ENCODE measurements at places on chromosomes 6 and 20. TPM values are rescaled to one million over a fixed set of nuclear protein-coding genes. Genes with fewer than 3 reads are reported as not detected.

Gene SCUBE3
- 0.25 TPM for total RNA-seq

Gene MOG
- not detected for total RNA-seq

Gene FHL5
- total RNA-seq, result not detected

Gene SEMG1
- total RNA-seq, result not detected

DNA sequence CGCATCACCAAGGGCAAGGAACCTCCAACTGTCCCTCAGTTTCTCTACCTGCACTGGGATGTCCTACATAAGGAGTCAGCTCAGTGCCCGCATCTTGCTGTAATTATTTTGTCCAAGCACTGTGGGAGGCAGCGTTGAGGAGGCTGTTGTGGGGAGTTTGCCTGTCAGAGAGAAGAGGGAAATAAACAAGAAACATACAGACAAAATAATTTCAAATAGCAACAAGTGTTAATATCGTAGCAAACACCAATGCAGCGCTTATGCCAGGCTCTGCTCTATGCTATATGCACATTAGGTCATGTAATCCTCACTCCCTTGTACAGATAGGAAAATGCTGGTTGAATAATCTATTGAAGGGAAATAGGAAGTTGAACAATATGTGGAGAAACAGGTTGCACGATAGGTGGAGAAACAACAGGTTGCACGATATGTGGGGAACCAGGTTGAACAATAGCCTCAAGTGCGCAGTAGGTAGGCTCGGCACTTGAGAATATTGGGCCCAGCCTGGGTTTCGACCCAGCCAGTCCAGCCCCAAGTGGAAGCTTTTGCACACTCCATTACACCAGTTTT lies 91.2 kb upstream of the SIRPA start:
- no peak for DNase-seq

DNA sequence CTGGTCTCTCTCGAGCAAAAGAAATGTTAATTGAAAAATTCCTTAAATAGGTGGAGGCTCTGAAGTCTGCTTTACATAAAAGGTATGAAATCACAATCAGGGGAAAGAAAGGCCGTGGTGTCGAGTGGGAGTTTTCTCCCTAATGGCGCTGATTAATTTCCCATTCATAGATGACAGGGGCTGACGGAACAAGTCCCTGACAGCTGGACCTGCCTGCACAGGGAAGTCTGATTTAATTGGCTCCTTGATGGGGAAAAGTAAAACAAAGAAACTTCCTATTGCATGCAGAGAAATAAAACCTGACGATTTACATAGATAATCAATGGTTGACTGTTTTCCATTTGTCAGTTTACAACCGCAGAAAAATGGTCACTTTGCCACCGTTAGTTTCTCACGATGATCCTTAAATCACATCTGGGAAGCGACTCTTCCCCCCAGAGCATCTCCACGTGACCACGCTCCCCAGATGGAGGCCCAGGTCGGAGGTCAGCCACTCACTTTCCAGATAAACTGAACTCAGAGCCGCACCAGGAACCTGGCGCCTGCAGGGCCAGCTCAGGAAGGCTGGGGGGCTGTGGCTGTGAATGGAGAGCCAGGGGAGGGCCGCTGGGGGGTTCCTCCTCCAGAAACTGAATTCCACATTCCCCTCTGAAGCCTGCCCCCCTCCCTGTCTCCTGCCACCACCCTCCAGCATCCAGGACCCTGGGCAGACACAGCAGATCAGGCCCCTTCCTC lies 55.3 kb downstream of the DLL1 start:
- no peak for DNase-seq

GRCh38 chr6:6003621-6004366 lies 2.9 kb downstream of the NRN1 start:
- DNase-seq, result peak; percentile 58

DNA sequence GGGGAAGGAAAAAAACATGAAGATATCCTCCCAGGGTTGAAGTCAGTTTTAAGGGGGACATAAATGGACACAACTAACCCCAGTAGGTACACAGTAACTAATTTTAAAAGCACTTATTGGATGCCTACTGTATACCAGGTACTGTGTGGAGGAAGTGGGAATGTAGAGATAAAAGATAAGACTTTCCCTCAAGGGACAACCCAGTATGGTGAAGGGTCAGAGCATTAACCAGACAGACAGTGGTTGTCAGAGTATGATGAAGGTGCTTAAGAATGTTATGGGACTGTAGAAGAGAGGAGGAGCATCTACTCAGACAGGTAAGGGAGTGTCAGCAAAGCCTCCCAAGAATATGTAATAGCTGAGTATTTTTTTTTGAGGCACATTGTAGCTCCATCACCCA lies 906 bp downstream of the ABCF1 start:
- no peak for DNase-seq

GRCh38 chr6:34310817-34311216 lies 62.0 kb upstream of the SMIM29 start:
- DNase-seq, result no peak

Measured in glutamatergic neuron (in vitro differentiated cells).